ENCODE measurements at places on chromosomes 11 and 22.

- DNase-seq, result no peak
Observed at GRCh38 chr11:1771700-1772099, 8.0 kb upstream of the CTSD start.

DNA sequence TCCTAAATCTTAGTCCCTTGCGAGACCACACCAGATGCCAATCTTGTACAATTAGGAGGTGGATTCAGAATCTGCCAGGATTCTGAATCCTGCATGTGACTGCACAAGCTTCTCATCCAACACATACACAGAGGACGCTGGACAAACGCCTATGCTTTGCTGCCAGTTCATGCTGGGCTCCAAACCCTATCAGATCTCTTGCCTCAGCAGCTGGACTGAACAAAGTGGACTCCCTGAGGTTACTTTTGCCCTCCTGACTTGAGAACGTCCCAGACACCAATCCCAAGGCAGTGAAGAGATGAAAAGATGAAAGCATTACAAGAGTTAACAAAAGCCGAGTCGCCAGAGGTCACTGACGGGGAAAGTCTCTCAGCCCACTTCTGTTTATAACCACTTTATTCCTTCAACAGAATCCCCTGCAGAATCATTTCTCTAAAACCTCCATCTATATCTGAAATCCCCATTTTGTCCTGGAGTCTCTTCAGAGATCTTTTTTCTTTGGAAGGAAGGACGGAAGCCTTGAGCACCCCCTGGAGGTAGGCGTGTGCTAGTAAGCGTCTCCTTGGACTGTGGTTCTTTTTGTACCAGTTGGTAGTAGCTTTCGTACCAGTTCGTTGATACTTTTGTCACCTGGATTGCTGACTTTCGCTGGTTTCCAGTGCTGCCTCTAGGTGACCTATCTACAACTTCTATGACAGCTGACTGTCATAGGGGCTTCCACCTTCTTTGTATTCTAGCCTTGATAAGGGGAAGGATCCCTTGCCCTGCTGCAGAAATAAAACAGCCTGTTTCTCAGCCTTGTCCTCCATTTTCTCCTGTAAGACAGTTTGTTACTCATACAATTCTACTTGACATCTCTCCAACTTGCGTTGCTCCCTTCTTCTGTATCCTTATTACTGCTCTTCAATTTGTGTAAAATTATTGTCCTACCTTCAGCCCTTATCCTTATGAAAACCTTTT is 26.1 kb upstream of the EED start:
- peak; percentile 39 for DNase-seq

DNA sequence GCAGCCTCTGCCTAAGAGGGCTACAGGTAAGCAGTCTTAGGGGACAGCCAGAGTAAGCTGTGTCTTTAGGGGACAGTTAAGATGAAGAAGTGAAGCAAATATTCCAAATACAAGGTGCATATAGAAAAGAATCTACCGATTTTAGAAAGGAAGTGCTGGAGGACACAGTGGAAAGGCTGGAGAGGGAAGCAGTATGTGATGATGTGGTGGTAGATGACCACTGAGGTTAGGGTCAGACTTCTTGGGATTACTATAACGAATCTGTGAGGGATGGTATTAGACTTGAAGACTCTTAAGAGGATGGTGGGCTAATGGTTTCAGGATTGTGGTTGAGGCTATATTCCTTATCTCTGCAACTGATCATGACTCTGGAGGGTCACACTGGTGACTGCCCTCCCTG is 40.0 kb upstream of the PHOX2A start:
- no peak for DNase-seq

DNA sequence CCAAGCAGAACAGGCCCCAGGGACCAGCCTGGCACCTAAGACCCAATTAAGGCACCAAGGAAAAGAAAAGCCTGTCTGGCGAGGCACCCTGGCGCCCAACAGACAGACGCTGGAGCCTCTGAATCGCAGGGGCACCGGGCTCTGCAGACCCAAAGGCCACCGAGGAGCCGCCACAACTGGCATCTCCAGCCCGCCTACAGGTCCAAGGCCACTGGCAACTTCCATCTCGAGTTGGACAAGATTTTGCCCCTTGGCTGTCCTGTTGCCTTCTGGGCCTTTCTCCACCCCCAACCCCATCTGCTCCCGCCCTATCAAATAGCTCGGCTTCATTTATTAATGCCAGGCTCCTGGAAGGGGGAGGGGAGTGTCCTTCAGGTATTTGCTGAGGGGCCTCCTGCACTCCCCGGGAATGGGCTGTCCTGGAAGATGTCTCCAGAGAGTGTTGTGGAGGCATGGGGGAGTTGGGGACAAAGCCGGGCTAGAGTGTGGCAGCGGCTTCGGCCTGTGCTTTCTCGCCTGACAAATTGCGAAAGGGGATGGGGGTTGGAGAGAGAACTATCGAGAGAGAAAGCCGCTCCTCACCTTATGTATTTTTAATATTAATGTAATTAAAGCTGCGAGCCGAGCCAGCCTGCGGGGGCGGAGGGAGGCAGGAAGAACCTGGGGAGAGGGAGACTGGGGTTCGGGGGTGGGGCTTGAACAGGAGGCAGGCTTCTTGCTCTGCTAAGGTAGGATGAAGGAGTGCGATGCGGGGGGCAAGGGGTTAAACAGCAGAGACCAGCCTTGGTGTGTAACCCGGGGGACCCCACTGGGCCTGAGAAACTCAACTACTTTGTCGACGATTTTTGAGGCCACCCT is 2.0 kb downstream of the DSCAML1 start:
- DNase-seq, result no peak

DNA sequence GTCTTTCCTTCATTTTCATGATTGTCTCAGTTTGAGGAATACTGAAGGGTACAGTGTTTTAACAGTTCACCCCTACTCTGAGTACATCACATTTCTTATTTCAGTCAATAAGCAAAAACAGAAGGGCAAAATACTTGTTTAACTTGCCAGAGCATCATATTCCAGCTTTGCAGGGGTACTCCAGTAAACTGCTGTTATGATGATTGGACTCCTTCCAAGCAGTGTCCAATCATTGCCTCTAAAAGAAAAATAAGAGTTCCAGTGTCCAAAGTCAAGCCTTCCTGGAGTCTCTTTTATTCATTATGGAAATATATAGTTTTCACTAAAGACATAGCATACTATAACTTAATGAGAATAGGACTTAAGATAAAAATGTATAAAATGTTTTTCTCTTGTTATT is 105.1 kb downstream of the FANCF start:
- DNase-seq, result no peak

DNA sequence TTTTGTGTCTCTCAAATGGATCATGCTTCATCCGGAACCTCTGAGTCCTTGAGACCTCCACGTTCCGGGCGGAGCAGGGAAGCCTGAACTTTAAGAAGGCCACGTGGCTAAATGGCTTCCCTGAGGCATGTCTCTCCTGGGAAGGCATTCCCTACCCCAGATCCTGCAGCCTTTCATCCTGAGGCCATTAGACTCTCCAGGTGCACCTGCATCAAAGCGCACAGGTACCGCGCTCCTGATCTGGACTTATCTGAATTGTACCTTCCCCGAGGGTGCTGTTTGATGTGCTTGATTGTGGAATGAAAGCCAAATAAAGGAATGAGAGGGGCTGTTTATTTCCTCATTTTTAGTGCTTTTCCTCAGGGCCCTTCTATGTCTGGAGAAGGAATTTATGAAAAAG is 22.5 kb downstream of the C22orf31 start:
- no peak for DNase-seq

- DNase-seq, result no peak
Observed at GRCh38 chr11:127003260-127003981, 2.9 kb upstream of the KIRREL3 start.

DNA sequence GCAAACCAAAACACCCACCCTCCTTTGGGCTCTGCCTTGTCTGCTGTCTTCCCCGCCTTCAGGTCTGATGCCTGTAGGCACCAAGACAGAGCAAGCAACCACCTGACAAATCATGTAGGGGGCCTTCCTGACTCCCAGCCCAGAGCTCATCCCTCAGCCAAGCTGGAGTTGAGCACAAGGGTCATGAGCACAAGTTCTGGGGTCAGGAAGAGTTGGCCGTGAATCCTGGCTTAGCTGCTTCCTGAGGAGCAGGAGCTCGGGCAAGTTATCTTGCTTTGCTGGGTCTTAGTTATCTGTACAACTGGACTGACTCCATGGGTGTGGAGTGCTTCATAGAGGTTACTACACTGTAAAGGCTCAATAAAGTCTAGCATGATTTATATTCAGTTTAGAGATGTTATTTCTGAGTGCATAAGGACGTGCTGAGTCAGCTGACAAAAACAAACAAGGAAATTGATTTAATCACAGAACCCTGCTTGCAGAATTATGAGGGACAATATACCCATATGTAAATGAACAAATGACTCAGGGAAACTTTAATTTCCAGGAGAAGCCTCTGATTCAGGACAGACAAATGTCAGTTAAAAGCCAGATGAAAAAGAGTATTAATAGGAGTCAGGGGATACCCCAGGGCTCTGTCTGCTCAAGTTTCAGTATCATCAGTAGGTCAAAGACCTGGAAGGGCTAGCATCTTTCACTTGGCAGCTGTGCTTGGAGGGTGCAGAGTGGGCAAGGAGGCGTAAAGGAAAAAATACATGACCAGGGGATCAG is 15.0 kb upstream of the APOA1 start:
- no peak for DNase-seq

DNA sequence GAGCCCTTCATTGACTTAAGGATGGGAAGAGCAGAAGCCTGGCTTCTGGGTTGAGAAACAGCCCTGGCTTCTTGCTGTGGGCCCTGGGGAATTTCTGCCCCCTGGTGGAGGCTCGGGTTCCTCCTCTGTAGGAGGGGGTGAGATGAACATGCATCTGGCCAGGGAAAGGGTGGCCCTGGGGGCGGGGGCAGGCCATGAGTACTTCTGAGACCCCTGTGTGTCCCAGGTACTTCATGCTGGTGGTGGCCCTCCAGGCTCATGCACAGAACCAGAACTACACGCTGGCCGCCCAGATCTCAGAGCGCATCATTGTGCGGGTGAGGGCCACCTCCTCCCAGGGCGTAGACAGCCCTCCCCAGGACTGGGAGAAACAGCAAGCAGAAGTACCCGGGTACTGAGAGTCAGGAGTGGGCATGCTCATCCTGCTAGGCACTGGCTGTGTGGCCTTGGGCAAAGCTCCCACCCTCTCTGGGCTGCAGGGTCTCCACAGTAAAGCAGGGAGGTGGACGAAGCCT is 15.8 kb downstream of the TMEM258 start:
- DNase-seq, result peak; percentile 35

GRCh38 chr11:113574586-113574985 is 99.4 kb upstream of the DRD2 start:
- DNase-seq, result no peak

GRCh38 chr22:36257948-36258670 is 5.2 kb downstream of the APOL1 start:
- no peak for DNase-seq

GRCh38 chr22:37256075-37256726 is 12.1 kb upstream of the RAC2 start:
- no peak for DNase-seq
